ENCODE measurements at places on chromosomes 4 and X.
A peak's percentile ranks its signal among the peaks of the same experiment; 100 is the strongest.

- no peak for DNase-seq
Measured at GRCh38 chrX:6225288-6225910, 3.3 kb downstream of the NLGN4X start.

GRCh38 chr4:81891005-81891996 is 419.6 kb upstream of the RASGEF1B start:
- no peak for DNase-seq

DNA sequence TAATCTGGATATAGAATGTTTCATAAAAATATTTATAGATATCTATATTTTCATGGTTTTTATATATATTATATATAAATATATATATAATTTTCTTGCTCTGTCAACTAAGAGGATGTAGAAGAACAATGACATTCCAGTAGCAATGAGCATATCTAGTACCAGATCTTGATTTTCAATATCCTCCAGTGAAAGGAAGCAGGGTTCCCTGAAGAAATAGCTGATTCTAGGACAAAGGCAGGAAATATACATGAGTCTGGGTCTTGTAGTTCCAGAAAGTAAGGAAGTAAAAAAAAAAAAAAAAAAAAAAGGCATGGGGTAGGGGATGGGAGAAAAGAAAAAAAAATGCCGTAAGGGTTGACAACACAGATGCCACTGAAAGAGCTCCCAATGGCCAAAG is 241.4 kb downstream of the RASL11B start:
- no peak for DNase-seq

DNA sequence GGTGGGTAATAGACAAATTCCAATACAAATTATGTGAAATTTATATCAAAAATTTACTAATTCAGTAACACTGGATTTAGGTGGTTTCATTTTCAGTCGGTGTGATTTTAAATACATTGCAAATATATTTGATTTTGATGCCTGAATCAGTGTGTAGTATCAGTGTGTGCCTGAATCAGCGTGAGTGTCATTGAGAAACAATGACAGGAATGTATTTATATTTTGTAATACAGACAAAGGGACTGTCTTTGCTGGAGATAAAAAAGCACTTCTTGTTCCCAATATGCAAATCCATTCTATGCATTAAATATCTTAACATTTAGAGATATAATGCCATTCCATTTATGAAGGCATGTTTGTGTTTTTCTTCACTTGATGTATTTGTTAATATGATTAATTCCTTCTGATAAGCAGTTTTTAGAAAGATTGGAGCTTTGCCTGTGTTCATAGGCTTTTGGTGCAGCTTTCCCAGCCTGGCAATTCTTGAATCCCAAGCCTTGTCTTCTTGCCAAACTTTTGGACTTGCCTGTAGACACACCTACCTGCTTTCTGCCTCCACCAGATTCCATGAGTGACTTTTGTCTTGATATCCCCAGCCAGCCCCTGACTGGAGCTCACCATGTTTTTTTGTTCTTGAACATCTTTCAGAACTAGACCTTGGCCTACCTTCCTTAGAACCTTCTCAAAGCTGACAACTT is 243.8 kb downstream of the ADGRL3 start:
- DNase-seq, result peak; percentile 50

DNA sequence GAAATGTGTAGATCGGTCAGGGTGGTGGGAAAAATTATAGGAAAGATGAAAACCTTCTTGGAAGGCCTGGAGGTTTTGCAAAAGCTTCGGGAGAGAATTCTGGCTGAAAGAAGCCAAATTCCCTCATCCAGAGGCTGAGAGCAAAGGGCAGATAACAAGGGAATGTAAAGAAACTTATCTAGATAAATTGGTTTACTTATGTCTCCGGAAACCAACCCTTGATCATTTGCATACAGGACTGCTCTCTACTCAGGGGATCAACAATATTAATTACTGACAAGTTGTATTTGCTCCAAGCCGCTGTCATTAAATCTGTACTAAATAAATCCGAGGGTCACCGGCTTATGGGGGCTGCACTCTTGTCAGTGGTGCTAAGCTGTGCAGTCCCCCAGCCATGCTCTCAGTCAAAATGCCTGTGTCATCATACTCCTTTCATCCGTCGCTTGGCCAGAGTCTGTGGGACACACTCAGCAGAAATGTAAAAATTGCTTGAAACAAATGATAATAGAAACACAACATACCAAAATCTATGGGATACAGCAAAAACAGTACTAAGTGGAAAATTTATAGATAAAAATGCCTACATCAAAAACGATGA is 715.7 kb downstream of the KCTD8 start:
- DNase-seq, result no peak

DNA sequence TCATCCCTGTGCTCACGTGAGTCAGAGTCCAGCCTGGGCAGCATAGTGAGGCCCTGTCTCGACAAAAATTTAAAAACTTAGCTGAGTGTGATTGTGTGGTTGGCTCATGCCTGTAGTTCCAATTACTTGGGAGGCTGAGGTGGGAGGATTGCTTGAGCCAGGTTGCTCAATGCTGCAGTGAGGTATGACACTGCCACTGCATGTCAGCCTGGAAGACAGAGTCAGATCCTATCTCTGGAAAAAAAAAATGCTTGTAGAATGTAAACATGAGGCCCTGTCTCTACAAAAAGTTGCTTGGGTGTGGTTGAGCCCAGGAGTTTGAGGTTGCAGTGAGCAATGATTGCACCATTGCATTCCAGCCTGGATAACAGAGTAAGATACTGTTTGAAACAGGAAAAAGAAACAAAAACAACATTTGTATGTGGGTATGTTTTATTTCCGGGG is 11.3 kb upstream of the YTHDC1 start:
- peak; percentile 93 for DNase-seq

- peak; percentile 67 for DNase-seq
Measured at GRCh38 chr4:182745237-182745636, 171.9 kb downstream of the DCTD start.

- no peak for DNase-seq
Measured at GRCh38 chr4:53022513-53023100, 160.5 kb downstream of the RASL11B start.

- no peak for DNase-seq
Measured at GRCh38 chrX:24839331-24839730, 145.6 kb downstream of the POLA1 start.

GRCh38 chrX:21487832-21488231 is 113.6 kb downstream of the CNKSR2 start:
- peak; percentile 48 for DNase-seq

DNA sequence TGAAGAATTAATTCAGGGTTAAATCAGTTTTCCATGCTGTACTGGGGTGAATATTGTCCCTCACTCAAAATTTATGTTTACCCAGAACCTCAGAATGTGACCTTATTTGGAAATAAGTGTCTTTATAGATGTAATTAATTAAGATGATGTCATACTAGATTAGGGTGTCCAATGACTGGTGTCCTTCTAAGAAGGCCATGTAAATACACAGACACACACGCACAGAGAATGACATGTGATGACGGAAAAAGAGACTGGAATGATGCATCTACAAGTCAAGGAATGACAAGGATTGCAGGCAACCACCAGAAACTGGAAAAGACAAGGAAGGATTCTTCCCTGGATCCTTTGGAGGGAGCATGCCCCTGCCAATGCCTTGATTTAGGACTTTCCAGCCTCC is 84.6 kb upstream of the GPR34 start:
- no peak for DNase-seq

- DNase-seq, result peak; percentile 78
Measured at GRCh38 chrX:45710081-45710801, 509.6 kb upstream of the DIPK2B start.

DNA sequence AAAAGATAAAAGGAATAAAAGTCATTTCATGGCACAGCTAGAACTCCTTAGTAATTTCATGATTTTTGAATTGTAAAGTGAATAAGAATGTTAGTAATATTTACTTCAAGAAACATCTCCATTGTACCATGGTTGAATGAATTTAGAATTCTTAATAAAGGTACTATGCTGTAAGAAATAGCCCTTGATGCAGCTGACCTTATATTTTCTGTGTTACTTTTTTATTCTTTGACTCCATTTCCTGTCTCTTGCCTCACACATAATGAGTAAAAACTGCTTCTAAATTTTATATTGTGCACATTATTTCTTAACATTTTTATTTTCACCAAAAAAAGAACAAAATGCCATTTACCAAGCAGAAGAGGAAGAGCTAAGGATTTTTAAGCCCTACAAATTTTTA is 81.9 kb upstream of the PDHA2 start:
- DNase-seq, result no peak

- DNase-seq, result peak; percentile 71
Measured at GRCh38 chr4:13484122-13484748, at the start of gene RAB28. Gene RAB28, minus strand, starts transcription at chr4:13484340.

GRCh38 chr4:80500613-80501012 is 165.1 kb downstream of the CFAP299 start:
- no peak for DNase-seq

- no peak for DNase-seq
Measured at GRCh38 chrX:3161681-3162080, 120.4 kb downstream of the ARSF start.

DNA sequence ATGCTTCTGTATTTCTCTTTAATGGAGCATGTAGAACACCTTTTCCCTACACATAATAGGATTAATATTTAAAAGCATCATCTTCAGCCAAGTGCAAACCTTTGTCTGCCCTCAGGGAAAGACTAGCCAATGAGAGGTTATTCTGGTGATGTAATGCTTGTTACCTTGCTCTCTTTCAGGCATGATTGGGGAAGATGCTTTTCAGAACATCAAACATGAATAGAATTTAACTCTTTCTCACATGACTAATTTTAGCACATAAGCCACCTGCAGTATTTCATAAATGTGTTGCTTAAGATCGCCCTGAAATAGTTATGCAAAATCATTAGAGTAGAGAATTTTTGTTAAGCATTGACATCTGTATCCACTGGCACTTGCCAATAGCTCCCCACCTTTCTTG is 10.7 kb upstream of the EPGN start:
- no peak for DNase-seq

Measured in NCI-H226 (cell line).